ENCODE measurements at places on chromosomes 1 and 21. TPM values are rescaled to one million over a fixed set of nuclear protein-coding genes. Genes with fewer than 3 reads are reported as not detected.
A peak's percentile ranks its signal among the peaks of the same experiment; 100 is the strongest.

DNA sequence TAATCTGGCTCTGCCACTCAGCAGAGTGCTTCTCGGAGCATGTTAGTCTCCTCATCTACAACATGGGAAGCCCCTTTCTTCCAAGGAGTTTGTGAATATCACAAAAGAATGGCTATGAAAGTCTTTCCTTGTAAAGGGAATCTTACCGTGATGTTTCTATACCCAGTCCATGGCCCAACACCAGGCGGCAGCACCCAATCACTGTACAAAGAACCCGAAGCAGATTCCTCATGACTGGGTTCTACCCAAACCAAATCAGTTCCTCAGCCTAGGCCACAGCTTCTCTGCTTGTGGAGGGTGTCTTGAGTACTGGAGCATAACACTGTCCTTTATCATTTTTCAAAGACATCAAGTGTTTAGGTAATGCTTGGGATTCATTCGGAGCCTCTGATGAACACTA, 16.6 kb upstream of the SLFNL1 start:
- H3K4me3 ChIP-seq: no peak overlapping the region
- no peaks in the 10 kb centered on the region for H3K27me3 ChIP-seq
- no peak for DNase-seq
- H3K4me1 ChIP-seq: no peaks in the 10 kb centered on the region

GRCh38 chr1:115669002-115669673, 27.4 kb downstream of the VANGL1 start:
- H3K4me1 ChIP-seq: peaks cover 6% of the 10 kb centered on the region
- H3K4me3 ChIP-seq: no peak overlapping the region
- peaks cover 11% of the 10 kb centered on the region for H3K36me3 ChIP-seq
- no peak for DNase-seq
- no peaks in the 10 kb centered on the region for H3K27me3 ChIP-seq

DNA sequence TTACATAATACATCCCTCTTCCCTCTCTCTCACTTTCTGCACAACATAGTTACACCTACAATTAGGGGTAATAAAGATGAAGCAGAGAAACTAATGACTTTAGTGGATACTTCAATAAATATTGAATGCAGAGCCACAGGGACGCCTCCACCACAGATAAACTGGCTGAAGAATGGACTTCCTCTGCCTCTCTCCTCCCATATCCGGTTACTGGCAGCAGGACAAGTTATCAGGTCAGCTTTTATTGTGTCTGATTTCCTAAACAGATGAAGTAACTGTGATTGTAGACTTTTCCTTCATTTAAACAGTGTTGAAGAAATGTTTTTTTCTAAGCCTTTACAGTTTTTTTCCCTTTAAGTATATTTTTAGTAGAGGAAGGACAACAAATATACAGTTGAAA, 281.6 kb downstream of the TPR start:
- peaks cover 5% of the 10 kb centered on the region for H3K27me3 ChIP-seq
- no peaks in the 10 kb centered on the region for H3K36me3 ChIP-seq
- H3K4me1 ChIP-seq: no peaks in the 10 kb centered on the region
- no peak overlapping the region for H3K27ac ChIP-seq

GRCh38 chr1:33338048-33338439, 17.1 kb upstream of the A3GALT2 start:
- no peaks in the 10 kb centered on the region for H3K27me3 ChIP-seq
- H3K4me3 ChIP-seq: no peak overlapping the region
- no peak overlapping the region for H3K27ac ChIP-seq
- no peak for DNase-seq

DNA sequence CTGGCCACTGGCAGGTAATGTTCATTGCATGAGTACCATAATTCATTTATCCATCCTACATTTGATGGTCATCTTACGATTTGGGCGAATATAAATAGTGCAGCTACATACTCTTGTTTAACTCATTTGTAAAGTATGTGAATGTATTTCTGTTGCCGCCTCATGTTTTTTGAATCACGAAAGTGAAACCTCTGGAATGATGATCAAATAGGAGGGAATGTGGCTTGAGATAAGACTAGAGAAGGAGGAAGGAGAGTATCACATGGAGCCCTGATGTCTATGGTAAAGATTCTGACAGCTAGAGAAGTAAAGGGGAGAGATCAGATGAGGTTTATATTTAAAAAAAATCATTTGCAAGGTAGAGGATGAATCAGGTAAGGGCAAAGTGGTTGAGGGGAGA, 8.0 kb downstream of the MRPS14 start:
- peaks cover 5% of the 10 kb centered on the region for H3K4me1 ChIP-seq
- DNase-seq: no peak
- no peaks in the 10 kb centered on the region for H3K27me3 ChIP-seq
- no peak overlapping the region for H3K4me3 ChIP-seq
- peaks cover 66% of the 10 kb centered on the region for H3K36me3 ChIP-seq
- H3K27ac ChIP-seq: peak overlapping the region; percentile 59

The PDE9A gene
- 7.1 TPM for total RNA-seq

The CELA3A gene
- total RNA-seq: not detected

Data from activated CD4-positive, alpha-beta T cell treated with anti-CD3 and anti-CD28 coated beads for 36 hours (primary cell).